Esophagus mucosa (tissue), 1 donor: ENCODE measurements at places on chromosomes 6 and 20. TPM values are rescaled to one million over a fixed set of nuclear protein-coding genes. Genes with fewer than 3 reads are reported as not detected.

GRCh38 chr6:47581591-47581990 lies 104.0 kb downstream of the CD2AP start:
- ATAC-seq = no peak

DNA sequence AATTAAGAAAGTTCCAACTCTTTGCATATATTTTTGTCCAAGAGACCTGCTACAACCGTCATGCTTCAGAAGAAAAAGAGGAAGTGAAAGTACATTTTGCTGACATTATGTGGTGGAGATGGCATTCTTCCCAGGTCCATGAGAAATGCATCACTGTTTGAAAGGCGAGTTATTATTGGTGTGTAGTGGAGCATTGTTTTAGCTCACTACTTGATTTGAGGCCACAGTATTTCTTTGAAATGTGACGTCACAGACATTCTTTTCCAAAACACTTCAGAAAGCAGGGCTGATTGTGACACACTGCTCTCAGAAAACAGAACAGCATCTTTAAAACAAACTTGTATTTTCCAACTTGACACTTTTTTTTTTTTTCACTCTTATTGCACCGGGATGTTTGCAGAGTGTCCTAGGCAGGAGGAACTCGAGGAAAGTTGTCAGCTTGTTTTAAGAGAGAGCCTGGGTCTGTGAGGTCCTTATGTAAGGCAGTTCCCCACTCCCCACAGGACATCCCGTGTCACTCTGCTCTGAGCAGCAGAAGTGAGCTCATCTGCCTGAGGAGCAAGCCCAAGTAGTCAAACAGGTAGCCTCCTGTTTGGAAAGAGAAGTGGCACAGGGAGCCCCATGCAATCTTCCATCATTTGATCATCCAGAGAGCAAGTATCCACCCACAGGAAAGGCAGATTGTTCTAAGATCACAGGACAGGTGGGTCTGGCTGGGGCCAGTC lies 1.1 kb downstream of the SPTLC3 start:
- ATAC-seq = peak; percentile 87

GRCh38 chr6:118752803-118753202 lies 101.4 kb upstream of the CEP85L start:
- ATAC-seq = no peak

GRCh38 chr6:7267466-7268091 lies 45.4 kb downstream of the SSR1 start:
- peak; percentile 95 for ATAC-seq

- ATAC-seq = no peak
Observed at GRCh38 chr6:43947860-43948259, 177.8 kb downstream of the VEGFA start.

GRCh38 chr6:109962271-109962670 lies 15.8 kb upstream of the GPR6 start:
- no peak for ATAC-seq

- ATAC-seq = no peak
Observed at GRCh38 chr6:22149096-22149495, 147.7 kb downstream of the PRL start.

GRCh38 chr6:150720774-150721233 lies 121.1 kb downstream of the PLEKHG1 start:
- peak; percentile 91 for ATAC-seq

- no peak for ATAC-seq
Observed at GRCh38 chr6:135323202-135323668, 142.1 kb downstream of the MYB start.

- ATAC-seq = no peak
Observed at GRCh38 chr20:25282796-25283195, 34.9 kb downstream of the PYGB start.

DNA sequence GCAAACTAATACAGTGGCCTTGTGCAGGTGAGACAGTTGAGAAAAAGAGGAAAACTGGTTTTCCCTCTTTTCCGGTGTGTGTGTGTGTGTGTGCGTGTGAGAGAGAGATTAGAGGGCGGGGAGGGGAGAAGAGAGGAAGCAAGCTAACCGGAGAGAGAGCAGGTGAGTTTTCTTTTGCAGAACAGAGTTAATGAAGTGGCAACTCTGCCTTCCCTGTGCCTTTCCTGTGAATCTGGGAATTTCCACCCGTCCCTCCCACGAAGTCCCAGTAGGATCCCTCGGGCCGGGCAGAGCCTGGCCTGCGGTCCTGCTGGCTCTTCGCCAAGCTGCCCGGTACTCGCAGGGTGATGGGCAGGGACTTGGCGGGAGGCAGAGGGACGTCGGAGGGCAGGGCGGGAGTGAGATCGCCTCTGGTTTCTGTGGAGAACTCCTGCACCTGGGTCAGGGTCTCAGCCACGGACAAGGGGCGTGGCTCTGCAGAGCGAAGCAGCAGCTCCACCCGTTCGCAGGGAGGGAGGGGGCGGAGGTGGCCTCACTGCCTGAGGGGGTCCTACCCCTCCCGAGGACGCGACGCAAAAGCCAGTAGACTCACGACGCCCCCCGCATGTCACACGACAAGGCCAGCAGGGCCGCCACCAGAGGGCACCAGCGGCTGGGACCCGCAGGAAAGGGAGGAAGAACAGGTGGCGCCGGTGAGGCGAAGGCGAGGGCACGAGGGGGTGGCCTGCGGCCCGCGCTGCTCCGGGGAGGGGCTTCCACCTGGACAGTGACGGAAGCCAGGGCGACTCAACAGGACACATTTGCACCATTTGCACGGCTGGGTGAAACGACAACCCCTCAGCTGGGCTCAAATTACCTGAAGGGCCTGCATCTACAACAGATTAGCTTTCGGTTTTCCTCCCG lies 51.2 kb upstream of the RNF182 start:
- peak; percentile 69 for ATAC-seq

DNA sequence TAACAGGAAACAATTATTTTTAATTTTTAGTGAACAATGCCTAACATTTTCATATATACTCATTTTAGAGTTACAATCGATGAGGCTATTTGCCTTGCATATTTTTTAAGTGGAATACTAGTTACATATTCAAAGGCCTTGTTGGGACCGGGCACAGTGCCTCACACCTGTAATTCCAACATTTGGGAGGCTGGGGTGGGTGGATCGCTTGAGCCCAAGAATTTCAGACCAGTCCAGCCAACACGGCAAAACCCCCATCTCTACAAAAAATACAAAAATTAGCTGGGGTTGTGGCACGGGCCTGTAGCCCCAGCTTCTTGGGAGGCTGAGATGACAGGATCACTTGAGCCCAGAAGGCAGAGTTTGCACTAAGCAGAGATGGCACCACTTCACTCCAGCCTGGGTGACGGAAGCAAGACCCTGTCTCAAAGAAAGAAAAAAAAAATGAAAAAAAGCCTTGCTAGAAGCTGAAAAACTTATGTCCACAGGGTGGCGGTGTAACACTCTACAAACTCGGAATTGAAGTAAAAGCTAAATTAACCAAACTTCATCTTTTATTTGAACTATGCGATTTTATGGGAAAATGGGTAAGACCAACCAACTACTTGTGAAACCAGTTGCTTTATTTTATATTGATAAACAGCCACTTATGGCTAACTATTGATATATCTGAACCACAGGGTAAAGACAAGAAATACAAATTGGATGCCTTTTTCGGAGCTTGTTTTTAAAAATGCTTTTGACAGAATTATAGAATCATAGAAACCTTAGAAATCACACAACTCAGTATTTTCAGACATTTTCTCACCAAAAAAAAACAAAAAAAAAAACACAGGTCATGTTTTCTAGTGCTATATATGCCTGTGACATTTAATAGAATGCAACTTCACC lies 24.1 kb upstream of the ROS1 start:
- no peak for ATAC-seq

DNA sequence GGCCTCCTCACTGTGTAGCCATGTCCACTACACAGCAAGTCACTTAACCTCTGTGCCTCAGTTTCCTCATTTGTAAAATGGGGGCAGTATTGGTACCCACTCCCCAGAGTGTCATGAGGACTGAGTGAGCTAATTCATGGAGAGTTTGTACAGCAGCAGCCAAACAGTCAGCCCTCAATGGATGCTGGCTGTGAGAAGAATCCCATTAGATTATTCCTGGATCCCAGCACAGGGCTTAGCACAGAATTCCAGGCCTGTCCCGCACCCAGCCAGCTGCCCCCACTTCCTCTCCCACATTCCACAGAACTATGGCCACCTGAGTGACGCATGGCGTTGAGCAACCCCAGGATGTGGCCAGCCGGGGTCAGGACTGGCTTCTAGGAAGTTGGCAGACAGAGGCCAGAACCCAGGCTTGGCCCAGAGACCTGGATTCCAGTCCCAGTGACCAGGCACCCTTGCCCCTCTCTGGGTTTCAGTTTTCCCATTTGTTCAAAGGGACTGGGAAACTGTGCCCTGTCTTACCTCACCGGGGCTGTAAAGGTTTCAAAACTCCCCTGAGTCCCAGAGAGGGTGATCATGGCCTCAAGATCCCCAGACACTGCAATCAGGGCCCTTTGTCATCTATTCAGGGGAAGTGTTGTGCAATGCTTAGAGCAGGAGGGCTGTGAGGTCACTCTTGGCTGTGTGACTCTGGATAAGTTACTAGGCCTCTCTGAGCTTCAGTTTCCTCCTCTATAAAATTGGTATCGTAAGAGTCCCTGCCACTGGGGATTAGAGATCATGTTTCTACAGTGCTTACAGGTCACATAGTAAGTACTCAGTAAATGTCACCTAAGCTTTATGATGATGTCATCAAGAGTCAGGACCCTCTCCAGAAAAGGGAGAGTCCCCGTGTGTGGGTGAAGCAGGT lies 3.0 kb upstream of the TGM2 start:
- no peak for ATAC-seq

GRCh38 chr20:5261763-5262162 lies 55.0 kb downstream of the PROKR2 start:
- no peak for ATAC-seq

GRCh38 chr20:1825507-1825906 lies 69.7 kb upstream of the SIRPA start:
- ATAC-seq = no peak

GRCh38 chr6:157370755-157371154 lies 10.2 kb upstream of the ZDHHC14 start:
- no peak for ATAC-seq

DNA sequence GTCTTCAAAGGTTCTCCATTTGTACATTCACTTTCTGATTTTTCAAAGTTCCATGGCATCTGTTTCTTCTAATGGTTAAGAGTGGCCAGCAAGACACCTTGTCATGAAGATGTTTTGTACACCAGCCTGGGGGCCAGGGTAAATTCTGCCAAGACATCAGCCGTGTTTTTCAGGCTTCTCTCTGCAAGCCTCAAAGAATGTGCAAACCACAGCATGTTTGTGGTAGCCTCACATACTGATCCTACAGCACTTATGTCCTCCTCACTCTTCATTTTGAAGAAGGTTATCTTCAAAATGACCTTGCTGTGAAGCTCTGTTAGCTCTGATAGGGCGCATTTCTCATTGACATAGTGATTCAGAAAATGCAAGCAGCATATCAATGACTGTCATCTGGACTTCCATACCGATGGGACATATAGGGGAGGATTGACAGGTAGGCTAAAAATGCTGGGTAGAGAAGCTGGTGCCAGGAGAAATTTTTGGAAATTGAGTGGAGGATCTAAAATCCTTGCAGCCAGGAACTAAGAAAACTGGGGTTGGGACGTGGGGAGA lies 59.3 kb upstream of the SPTLC3 start:
- no peak for ATAC-seq

GRCh38 chr6:28167926-28168325 lies 26.2 kb downstream of the ZKSCAN8 start:
- ATAC-seq = no peak

- no peak for ATAC-seq
Observed at GRCh38 chr20:21523281-21523868, 9.5 kb upstream of the NKX2-2 start.

- ATAC-seq = no peak
Observed at GRCh38 chr6:117272891-117273290, 7.5 kb downstream of the VGLL2 start.

DNA sequence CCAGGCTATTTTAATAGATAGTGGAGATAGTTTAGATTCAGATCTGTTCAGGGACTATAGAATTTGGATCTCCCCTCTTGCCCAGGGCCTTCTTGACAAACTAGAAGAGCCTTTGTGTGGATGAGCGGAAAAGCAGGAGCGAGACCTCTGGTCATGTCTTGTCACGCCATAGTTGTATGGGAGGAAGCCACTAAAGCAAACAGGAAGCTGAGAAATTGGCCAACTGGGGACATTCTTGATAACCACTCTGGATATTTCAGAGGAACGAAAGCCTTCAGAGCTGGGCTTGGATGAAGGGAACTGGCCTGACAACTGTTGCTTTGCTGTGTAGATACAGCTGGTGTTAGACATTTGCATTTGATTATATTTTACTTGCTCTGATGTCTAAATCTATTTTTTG lies 54.1 kb upstream of the EXOC2 start:
- ATAC-seq = no peak

DNA sequence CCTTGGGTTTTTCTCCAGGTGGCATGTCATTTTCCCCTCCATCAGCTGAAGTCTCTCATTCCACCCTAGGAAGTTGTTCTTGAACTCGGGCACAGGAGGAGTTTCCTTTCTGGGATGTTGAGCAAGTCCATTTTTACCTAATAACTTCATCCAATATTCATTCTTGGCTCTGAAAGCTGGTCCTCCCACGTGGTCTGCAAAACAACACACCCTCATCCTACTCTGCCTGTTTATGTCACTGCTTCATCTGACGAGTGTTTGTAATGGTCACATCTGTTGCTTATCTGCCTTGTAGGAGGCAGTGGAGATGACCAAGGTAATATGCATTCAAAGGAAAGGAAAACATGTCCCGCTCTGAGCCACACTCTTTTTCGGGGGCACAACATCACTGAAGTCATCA lies 41.7 kb upstream of the AIG1 start:
- no peak for ATAC-seq

DNA sequence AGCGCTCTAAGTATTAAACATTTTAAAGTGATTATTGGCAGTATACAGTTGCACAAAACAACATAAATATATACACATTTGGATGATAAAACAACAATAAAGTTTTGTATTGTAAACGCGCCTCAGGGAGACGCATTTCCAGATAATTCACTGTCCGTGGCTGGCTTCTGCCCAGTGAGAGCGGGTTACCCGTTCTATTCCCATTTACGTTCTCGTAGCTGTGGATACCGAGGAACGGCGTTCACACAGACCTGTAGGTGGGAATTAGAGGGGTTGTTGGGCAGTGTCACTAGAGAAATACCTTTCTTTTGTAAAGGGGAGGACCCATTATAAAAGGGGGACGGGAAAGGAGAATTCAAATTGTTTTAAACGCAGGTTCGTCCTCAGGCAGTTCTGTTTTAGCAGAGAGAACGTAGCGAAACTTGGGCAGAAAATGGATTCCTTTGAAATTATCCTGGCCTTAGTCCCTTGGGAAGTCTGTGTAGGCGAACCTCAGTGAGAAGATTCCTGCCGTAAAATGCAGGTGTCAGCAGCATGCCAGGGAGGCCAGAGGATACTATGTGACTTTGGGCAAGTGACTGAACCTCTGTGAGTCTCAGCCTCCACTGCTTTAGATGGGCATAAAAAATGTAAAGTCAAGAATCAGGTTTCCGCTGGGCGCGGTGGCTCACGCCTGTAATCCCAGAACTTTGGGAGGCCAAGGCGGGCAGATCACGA lies 756 bp downstream of the MTG2 start:
- ATAC-seq = no peak

The RING1 gene
- 27.0 TPM for total RNA-seq

The PTCRA gene
- total RNA-seq = not detected

The PERP gene
- 675 TPM for total RNA-seq

The OPN5 gene
- not detected for total RNA-seq

The LHFPL5 gene
- not detected for total RNA-seq

The SLC12A5 gene
- not detected for total RNA-seq

The CLIC5 gene
- total RNA-seq = 0.24 TPM

The SIRPB2 gene
- 1.0 TPM for total RNA-seq

The TNNC2 gene
- total RNA-seq = not detected

The RXRB gene
- total RNA-seq = 19.6 TPM

The MATN4 gene
- total RNA-seq = 0.16 TPM

The MROH8 gene
- total RNA-seq = 1.6 TPM

The VIP gene
- total RNA-seq = not detected

The ADAT2 gene
- 4.9 TPM for total RNA-seq

The NDUFAF5 gene
- 17.7 TPM for total RNA-seq

The BMP6 gene
- total RNA-seq = 0.60 TPM
